ENCODE measurements at places on chromosomes 6 and 20.
A peak's percentile ranks its signal among the peaks of the same experiment; 100 is the strongest.

DNA sequence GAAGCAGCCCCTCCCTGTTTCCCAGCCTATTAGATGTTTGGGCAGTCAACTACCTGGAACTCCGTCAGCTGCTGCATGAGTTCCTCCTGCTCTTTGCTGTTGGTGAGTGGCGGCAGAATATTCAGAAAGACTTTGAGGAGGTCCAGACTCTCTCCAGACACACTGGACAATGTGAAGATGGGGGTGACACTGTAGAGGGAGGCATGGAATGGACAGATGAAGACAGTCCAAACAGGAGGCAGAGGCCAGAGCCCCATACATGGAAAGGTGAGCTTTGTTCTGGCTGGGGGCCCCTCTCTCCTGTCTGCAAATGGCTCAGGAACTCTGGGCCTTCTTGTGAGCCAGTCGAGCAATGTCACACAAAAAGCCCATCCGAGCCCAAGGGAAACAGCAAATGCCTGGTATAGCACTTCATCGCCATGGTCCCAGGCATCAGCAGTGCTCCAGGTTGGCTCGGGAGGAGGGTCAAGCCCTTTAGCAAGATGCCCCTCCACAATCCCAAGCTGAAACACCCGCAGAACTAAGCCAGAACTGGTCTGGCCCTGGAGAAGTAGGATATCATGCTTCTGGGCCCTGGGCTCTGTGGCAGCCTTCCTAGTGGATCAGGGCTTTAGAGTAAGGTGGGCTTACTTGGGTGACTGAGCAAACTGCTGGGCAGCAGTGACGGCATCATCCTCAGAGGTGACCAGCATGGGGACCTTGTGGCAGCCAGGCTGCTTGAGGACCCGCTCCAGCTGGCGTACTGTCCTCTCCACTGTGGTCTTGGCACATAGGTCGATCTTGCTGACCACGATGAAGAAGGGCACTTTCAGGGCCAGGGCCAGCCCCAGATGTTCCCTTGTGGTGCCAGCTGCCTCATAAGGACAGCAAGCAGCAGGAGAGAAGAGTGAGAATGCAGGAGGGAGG is 4.9 kb downstream of the GTPBP2 start:
- no peak for DNase-seq

DNA sequence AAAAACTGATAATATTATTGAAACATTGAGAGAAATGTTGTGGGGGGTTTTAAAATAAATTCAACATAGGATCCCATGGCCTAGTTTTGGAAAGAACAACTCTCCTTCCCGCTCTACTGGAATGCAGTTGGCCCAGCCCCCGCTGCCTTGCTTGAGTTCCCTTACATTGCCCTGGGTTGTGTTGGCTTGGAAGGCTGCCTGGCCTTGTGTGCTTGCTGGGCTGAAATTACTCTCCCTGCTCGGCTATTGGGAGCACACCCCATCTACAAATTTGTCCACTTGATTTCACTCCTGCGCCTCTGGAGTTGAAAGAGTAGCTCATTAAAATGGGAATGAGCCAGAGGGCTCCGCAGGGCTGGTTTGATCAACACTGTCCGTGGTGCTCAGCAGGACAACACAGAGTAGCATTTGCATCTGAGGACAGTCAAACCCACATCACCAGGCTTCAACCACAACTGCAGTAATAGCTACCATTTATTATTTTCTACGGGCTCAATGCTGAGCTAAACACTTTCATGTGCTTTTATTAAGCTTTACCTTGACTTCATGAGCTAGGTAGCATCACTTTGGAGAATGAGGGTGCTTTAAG is 35.2 kb downstream of the DOK5 start:
- no peak for DNase-seq

GRCh38 chr6:29666826-29667130 is 9.9 kb downstream of the MOG start:
- no peak for DNase-seq

DNA sequence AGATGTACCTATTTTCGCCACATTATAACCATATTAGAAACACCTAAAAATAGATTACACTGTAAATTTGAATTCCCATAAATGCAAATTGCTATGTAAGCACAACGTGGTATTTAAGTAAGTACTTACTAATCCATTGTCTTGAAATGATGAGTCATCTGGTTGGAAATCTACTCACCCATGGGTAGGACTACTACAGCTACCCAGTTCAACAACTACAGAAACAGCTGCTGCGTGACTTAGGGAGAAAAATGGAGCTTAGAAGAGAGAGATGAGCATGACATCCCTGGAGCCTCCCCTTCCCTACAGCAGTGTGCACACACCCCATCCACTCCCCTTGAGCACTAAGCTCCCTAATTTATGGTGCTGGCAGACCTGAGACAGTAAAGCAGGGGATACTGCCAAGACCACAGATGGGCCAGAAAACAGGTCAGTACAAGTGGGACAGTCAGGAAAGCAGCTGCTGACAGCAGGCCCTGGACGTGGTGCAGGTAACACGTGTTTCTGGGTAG is 26.9 kb downstream of the RRAGD start:
- no peak for DNase-seq

DNA sequence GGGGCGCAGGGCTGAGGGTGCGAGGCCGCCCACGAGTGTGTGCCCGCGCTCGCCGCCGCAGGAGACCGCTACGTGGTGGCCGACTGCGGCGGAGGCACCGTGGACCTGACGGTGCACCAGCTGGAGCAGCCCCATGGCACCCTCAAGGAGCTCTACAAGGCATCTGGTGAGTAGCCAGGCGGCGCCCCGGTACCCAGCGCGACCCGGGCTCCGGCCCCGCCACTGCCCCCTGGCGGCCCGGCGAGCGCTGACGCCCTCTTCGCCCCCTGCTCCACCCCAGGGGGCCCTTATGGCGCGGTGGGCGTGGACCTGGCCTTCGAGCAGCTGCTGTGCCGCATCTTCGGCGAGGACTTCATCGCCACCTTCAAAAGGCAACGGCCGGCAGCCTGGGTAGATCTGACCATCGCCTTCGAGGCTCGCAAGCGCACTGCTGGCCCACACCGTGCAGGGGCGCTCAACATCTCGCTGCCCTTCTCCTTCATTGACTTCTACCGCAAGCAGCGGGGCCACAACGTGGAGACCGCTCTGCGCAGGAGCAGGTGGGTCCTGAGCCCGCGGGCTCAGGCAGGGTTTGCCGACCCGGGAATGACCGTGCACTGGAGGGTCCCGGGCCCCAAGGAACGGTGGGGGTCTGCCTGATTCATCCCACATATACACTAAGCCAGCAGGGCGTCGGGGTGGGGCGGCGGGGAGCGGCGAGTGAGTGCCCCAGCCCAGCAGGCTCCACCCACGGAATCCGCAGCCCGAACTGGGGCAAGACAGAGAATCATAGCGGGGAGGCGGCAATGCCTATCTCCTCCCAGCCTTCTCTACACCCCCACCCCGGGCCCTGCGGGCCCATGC is 17.4 kb downstream of the HSPA12B start:
- no peak for DNase-seq

GRCh38 chr20:59530782-59531181 is 73.6 kb upstream of the PHACTR3 start:
- DNase-seq, result no peak

DNA sequence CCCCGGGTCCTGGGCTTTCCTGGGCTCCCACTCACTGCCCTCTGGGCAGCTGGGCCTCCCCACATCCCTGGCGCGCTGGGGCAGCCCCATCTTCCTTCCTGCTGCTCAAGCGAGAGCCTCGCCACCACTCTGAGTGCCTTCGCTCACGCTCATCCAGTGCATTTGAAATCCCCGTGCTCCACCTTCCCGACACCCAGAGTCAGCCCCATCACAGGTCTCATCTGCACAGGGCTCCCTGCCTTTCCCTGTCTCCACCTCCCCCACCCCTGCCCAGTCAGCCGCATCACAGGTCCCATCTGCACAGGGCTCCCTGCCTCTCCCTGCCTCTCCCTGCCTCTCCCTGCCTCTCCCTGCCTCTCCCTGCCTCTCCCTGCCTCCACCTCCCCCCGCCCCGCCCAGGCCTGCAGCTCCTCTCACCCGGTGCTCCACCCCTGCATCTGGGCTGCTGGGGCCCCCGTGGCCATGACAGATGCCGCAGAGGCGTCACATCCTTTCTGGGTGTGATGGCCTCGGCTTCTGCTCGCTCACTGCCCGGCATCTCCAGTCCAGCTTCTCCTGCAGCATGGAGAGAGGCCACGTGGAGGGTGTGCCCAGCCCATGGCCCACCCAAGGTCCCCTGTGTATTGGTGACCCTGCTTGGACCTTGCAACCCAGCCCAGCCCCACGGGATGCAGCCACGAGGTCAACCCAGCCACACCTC is 9.0 kb upstream of the BHLHE23 start:
- DNase-seq, result no peak

GRCh38 chr6:147000545-147001488 is 203.4 kb upstream of the STXBP5 start:
- DNase-seq, result no peak

- DNase-seq, result no peak
These were observed 34.7 kb upstream of the TOP1 start for GRCh38 chr20:40993794-40994540.

- DNase-seq, result peak; percentile 86
These were observed 14.5 kb downstream of the BCL2L1 start for GRCh38 chr20:31707994-31708735.

DNA sequence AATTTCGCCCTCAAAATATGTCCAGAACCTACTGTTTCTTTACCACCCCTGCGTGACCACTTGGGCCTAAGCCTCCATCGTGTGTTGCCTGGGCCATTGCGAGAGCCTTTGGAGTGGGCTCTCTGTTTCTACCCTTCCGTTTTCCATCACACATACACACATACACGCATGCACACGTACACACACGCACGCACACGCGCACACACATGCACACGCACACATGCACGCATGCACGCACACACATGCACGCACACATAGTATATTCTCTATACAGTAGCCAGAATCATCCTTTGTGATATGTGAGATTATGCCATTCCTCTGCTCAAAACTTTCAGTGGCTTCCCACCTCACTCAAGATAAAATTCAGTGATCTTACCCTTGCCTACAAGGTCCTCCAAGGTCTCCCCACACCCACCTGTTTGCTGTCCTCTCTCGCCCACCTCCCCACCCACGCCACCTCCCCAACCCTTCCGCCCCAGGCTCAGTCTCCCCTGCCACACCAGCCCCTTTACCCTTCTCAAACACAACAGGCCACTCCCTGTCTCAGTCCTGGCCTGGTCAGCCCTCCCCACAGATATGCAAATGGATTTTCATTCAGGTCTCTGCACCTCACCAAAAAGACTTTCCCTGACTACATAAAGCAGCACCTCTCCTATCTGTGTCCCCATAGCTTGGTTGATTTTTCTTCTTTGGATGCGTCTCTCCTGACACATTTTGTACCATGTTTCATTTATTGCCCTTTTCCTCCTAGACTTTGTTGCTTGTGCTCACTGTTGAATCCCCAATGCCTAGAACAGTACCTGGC is 559.6 kb downstream of the CD83 start:
- DNase-seq, result no peak

GRCh38 chr6:157428427-157429202 is 47.6 kb downstream of the ZDHHC14 start:
- no peak for DNase-seq

DNA sequence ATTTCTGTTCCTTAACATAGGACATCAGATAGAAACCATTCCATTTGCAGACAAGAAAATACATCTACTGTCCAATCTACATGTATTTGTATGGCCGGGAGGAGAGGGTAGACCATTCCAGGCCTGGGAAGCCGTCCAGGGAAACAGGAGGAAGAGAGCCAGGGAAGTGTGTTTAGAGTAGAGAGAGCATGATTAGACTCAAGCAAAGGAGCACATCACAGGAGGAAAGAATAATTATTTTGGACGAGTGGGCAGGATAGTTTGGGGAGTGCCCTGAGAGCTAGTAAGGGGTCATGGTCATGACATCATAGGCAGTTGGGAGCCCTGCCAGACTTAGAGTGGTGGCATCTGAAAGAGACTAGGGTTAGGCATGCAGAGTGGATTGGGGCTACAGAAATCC is 250.0 kb downstream of the HIVEP2 start:
- no peak for DNase-seq

DNA sequence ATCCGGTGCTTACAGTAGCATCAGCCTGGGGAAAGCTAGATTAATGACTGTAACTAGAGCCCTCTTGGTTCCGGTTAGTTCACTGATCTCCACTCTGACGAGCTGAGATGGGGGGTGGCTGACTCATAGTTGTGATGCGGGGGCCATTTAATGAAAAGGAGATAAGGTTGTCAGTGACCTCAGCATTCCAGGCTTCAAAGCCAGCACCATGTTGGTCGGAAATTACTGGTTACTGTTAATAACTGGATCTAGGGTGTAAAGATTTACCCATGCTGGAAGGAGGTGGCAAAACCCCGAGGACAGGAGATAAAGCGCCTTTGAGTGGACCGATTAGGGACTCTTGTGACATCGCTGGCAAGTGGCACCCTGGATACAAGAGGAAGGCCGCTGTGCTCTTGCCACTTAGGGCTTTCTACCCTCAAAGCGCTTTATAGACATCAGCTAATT is 21.1 kb downstream of the FOXC1 start:
- peak; percentile 45 for DNase-seq

DNA sequence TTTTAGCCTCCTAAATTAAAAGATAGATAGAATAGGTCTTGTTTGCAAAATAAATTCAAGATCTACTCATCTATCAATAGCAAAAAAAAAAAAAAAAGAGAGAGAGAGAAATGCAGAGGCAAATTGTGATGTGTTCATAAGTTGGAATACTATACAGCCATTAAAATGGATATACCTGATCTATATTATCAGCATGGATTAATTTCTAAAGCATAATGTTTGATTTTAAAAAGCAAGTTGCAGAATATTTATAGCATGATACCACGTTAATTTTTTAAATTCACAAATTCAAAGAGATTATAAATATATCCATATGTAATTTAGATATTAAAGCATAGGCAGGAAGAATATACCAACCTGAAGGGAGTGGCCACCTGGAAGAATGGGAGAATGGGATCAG is 114.9 kb upstream of the PTPRT start:
- DNase-seq, result no peak

DNA sequence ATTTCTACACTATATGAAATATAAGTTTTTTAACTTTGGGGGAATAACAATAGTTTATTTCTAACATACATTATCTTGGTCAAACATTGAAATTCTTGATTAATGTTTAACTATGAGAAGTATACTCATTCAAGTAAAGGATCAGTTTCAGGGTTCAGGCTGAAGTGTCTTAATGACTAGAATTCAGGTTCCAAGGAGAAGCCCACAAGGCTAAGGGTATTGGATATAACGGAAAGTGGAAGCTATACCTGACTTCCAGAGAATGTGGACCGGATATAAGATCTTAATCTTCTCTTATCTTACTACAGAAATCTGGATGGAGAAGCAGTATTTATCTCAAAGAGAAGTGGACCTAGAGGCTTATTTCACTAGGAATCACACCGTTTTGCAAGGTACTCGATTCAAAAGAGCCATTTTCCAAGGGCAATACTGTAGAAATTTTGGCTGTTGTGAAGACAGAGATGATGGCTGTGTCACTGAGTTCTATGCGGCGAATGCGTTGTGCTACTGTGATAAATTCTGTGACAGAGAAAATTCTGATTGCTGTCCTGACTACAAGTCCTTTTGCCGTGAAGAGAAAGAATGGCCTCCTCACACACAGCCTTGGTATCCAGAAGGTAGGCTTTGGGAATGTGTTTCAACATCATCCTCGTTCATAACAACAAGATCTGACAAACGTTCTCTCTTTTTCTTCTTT is at the start of gene TINAG:
Gene TINAG (plus strand): TSS at position 153 of the 697 bp plus-strand sequence. CDS start 110 bp downstream, at position 263.
- DNase-seq, result no peak

Measured in NCI-H187 treated with DMSO at 0.1 percent for 48 hours (cell line).